ENCODE measurements at places on chromosomes 7 and 10. TPM values are rescaled to one million over a fixed set of nuclear protein-coding genes. Genes with fewer than 3 reads are reported as not detected.

Gene PCGF6
- 6.0 TPM for polyA plus RNA-seq

Gene LMOD2
- polyA plus RNA-seq, result 0.03 TPM

Gene MAGI2
- 0.74 TPM for polyA plus RNA-seq

Gene SDK1
- 4.5 TPM for polyA plus RNA-seq

Gene ORAI2
- polyA plus RNA-seq, result 31.5 TPM

Gene TMEM236
- polyA plus RNA-seq, result 0.22 TPM

Gene NXPH1
- polyA plus RNA-seq, result not detected

Gene HSPA14
- 14.0 TPM for polyA plus RNA-seq

Gene FLNC
- polyA plus RNA-seq, result 0.93 TPM

Gene LRRC17
- polyA plus RNA-seq, result 0.70 TPM

Gene FFAR4
- polyA plus RNA-seq, result 0.02 TPM

Gene TUBAL3
- not detected for polyA plus RNA-seq

Gene PPP1R17
- polyA plus RNA-seq, result 0.35 TPM

Gene ZWINT
- 5.7 TPM for polyA plus RNA-seq

Gene PRPF18
- 10.6 TPM for polyA plus RNA-seq

Gene FOXI2
- polyA plus RNA-seq, result 0.29 TPM

Gene PDE6C
- not detected for polyA plus RNA-seq

Gene TAS2R3
- not detected for polyA plus RNA-seq

Gene HMX3
- polyA plus RNA-seq, result not detected

Gene MOGAT3
- polyA plus RNA-seq, result not detected

Gene SPOCK2
- polyA plus RNA-seq, result 23.6 TPM

Gene ELN
- 65.9 TPM for polyA plus RNA-seq

Gene AOC1
- polyA plus RNA-seq, result 0.03 TPM

Gene PVRIG
- polyA plus RNA-seq, result 41.2 TPM

Gene EGR2
- 1.5 TPM for polyA plus RNA-seq

Gene CUL2
- 9.2 TPM for polyA plus RNA-seq

Gene IGFBP3
- 138 TPM for polyA plus RNA-seq

Gene NUTM2A
- polyA plus RNA-seq, result 2.4 TPM

Gene LIPF
- polyA plus RNA-seq, result 0.23 TPM

Gene OR6B1
- not detected for polyA plus RNA-seq

Gene H2AZ2
- 74.7 TPM for polyA plus RNA-seq

Measured in spleen (tissue), 13 donors.